Central memory CD8-positive, alpha-beta T cell (primary cell): ENCODE measurements at places on chromosomes 1 and 21.

- no peak for DNase-seq
Measured at GRCh38 chr21:32257962-32258785, 20.7 kb downstream of the MIS18A start.

- no peak for DNase-seq
Measured at GRCh38 chr1:161374373-161374772, 6.7 kb upstream of the CFAP126 start.

DNA sequence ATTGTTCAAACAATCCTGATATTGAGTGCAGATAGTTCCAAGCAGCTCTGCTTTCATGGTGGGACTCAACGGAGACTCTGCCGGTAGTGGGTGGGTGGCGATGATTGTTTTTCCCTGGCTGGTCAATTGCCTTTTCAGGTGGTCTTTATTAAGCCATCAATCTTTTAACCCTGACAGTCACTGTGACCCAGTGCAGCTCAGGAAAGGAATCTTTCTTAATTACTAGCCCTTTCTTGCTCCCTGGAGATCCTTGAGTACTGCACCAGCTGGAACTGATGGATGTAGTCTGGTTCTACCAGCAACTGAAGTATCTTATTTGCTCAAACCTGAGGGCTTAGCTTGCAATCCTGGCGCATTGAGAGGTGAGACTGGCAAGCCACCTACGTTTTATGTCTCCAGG, 196.4 kb downstream of the PLPP3 start:
- no peak for DNase-seq

DNA sequence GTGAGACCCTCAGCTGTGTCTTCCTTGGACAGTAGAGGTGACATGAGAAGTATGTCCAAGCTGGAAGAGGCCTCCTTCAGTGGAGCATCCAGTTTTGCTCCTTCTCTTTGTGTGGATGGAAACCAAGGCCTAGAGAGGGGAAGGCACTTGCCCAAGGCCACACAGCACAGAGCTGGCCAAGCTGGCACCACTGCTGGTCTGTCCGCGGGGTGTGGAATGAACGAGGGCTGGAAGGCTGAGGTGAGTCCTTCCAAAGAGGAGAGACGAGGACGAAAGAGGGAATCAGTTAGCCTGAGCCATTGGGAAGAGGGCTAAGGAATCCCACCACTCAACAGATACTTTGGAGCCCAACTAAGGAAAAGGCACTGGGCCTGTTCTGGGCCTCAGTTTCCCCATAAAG, 27.8 kb upstream of the SELENON start:
- no peak for DNase-seq

GRCh38 chr1:170669586-170670530, 5.9 kb downstream of the PRRX1 start:
- no peak for DNase-seq

DNA sequence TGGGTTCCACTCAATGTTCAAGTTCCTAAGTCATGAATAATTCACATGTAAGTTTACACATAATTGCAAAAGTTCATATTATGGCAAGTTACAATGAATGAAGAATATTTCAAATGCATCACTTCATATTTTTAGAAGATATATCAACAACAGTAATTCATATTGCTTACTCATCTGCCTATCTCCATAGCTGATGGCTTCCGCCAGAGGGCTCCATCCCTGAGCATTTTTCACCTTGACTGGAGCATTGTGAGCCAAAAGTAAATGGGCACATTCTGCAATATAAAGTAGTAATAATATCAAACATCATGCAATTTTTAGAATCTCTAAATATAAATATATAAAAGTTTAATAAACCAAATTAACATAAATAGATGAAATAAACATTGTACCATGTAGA, 29.8 kb downstream of the ANKRD13C start:
- no peak for DNase-seq

DNA sequence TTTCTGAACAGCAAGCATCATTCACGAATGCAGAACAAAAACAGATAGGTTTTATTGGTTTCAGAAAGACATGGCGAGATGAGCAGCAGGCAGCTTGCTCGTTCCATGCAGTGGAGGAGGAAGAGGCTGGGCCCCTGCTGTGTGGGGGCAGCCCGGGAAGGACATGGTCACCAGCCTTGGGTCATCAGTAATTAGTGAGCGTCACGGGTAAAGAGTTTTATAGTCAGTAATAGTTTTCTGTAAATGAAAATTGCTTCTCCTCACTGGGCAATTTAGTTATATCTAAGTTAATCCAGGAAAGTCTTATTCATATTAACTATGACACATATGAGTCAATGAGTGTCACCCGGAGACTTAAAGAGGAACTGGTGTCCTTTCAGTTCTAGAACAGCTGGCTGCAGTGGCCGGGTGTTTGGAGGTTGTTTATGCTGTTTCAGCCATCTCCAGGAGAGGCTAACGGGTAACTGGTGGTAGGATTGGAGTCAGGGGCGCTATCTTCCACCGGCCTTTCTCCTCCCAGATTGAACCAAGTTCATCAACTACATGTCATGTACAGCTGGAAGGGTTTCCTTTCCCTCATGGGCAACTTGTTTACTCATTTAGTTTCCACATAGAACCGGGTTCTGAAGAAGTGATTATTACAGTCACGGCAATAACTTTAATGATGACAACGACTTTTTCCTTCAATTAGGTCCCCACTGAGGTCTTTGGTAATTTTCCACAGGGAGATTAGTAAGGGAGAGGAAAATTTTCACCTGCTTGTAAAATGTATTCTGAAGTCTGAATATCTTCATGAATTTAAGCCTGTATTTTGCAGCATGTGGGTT, 34.6 kb upstream of the SLC45A1 start:
- DNase-seq: no peak

DNA sequence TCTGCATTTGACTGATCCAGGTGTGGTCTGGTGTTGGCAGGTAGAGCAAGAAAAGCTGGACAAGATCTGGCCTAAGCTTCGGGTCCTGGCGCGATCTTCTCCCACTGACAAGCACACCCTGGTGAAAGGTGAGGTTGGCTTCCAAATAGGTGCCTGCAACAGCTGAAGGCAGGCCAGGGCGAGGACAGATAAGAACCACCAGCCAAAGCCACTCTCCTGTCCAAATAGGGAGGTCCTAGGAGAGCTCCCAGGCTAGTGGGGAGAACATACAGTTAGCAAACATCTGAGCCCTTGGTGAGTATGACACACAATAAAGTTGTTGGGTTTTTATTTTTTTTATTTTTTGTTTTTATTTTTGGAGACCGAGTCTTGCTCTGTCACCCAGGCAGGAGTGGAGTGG, 51.9 kb upstream of the LAX1 start:
- DNase-seq: no peak

DNA sequence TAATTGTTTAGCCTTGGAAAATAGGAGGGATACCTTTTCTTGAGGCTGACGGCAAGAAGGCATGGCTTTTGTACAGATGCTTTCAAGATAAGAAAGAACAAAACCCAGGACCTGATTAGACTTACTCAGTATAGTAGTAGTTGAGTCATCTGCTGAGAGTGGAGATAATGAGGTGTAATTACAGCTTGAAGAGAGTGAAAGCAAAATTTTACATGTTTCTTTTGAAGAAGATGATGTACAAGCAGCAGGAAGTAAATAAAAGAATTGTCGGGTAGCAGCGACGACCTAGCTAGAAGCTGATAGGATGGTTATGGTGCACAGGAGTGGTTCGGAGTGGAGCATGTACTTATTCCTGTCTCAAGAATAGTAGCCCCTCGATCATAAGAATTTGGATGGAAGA, 6.6 kb downstream of the ANGPTL1 start:
- DNase-seq: no peak

DNA sequence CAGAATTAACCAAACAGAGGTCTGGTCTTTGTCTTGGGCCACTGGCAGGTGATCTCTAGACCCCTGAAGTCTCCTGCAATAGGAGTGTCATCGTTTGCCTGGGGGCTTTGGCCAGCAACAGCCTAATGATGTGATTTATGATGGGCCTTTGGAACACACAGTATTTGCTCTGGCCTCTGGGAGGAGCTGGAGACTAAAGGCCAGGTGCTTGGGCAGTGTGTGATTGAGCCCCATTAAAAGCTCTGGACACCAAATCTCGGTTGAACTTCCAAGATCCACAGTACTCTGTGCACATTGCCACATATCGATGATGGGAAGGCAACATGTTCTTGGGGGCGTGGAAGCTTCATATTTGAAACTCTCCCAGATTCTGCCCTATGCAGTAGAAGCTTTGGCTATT, 32.0 kb upstream of the TLR5 start:
- no peak for DNase-seq

DNA sequence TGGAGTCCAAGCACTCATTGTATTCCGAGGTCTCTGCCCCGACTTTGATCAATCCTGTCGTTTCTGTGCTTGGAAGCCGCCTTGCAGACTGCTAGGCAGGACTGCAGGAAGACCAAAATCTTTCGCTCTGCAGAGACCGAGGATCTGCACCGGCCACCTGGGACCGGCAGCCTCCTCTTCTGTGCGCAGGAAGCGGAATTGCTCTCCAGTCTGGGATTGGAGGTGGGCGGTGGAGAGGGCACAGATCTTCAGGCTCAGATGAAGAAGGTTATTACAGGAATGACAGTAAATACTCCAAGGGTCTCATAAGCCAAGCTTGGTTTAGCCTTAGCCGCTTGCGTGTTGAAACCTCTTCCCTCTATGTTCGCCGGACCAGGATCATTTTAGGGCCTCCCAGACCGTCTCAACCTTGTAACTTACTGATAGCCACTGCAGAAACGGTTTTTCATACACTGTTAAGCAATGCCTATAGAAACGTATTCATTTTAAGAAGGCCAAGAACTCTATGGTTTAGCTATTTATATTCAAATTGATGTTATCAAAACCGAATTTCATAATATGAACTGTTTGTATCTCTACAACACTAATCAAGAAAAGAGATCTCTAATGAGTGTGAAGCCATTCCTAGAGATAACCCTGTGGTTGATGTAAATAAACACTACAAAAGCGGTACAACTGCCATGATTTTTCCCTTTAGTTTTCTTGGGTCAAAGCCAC, 1.1 kb downstream of the MIA3 start:
- DNase-seq: no peak

DNA sequence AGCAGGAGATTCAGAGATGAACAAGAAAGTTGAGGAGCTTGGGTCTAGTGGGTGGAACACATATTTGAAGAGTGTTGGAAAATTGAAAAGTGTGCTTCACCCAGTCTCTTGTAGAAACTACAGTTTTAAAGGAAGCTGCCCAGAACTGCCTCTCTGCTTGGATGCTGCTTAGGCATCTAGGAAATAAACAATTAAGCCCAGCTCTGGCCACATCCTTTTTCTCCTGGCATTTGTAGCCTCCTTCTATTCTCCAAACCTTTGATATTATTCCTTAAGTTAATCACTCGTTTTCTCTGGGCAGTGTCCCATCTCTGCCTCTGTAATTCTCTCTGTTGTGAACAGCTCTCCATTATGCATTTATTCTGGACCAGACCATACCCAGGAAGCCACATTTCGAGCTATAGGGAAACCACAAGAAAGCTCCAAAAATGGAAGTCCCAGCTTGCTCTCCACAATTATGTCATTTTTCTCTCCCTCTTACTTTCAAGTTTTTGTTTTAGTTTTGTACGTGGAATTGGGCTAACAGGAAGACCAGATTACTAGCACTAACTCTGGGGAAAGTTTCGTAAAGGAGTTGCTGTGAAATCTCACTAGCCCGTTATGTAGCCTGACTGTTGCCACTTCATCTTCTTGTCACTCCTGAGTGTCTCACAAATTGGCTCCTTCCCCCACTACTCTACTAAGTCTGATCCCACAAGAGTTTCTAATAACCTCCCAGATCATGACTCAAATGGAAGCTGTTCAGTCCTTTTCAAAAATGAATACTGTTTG, 102.2 kb downstream of the NTMT2 start:
- DNase-seq: no peak

DNA sequence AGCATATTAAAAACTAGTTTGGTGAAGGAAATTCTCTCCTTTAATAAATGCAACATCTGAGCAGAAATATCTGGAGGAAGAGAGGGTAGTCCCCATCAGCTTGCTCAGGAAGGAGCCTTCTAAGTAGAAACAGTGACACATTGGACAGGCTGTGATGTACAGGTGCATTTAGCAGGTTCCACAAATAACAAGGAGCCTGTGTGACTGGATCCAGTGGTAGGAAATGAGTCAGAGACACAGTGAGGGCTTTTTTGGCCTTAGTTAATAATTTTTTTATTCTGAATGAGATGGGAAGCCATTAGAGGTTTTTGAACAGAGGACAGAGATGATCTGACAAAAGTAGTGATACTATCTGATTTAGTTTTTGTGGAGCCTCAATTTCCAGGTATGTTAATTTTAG, 738.9 kb upstream of the PTBP2 start:
- DNase-seq: no peak

- no peak for DNase-seq
Measured at GRCh38 chr1:75133750-75134646, at the start of gene LHX8. Gene LHX8 (plus strand): TSS chr1:75134388. CDS start chr1:75136615, 2,227 bp downstream.

DNA sequence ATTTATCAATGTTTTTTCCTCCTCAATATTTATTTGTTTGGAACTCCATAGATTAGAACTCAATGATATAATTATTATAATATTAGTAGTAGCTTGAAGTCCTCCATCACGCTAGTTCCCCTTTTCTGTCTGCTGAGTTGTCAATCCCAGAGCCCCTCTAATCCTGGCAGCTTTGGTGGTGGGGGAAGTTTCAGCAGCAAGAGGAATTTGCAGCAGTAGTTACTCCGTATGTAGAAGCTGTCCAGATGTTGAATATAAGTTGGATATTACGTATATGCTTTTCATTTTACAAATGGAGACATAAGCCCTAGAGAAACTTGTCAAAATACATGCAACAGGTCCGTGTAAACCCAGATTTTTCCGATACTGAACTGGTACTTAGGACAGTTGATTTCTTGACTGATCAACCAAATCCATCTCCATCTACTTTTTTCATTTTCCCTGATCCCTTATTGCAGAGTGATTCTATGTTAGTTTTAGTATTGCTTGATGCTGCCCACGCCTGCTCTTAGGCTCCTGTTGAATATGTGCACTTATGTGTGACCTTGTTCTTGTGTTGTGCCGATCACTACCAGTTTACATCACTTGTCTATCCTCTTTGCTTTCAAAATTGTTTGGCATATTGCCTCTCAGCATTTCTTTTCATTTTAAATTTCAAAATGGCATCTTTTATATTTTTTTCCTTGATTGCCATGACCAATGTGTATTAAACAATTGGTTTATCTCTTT, 28.1 kb downstream of the SMAP2 start:
- no peak for DNase-seq

- no peak for DNase-seq
Measured at GRCh38 chr1:93730621-93731020, 49.0 kb upstream of the BCAR3 start.

GRCh38 chr1:4118746-4119515, 218.9 kb upstream of the C1orf174 start:
- no peak for DNase-seq

- no peak for DNase-seq
Measured at GRCh38 chr1:47758341-47759250, 238.6 kb downstream of the TRABD2B start.

DNA sequence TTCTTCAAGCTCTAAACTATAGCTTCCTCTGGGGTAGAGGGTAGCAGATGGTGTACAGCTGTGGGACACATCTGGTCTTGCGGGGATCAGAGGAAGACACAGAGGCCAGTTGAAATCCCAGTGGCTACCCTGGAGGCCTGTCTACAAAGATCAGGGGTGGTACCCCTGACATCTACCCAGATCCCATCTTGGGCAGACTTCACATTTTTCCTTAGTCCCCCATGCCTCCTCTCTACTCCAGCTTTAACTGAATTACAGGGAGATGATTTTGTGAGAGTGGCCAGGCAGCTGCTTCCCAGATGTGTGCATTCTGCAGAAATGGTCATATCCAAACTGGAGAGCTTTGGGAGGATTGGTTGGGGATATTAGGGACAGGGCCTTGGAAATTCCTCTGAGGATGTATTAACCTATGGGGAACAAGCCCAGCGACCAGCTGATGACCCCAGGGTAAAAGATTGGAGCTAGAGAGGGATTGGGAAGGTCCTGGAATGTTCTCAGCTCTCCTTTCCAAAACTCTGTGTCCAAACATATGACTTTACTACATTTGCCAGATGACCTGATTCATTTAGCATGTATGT, 9.6 kb upstream of the CD34 start:
- no peak for DNase-seq
